ENCODE measurements at places on chromosomes 16 and 17.
A peak's percentile ranks its signal among the peaks of the same experiment; 100 is the strongest.

GRCh38 chr16:73713251-73713650 lies 583.4 kb upstream of the PSMD7 start:
- DNase-seq: no peak

- no peak for DNase-seq
Observed at GRCh38 chr17:61294286-61294685, 105.4 kb upstream of the TBX2 start.

GRCh38 chr17:17694169-17695081 lies 13.2 kb downstream of the RAI1 start:
- DNase-seq: peak; percentile 31

DNA sequence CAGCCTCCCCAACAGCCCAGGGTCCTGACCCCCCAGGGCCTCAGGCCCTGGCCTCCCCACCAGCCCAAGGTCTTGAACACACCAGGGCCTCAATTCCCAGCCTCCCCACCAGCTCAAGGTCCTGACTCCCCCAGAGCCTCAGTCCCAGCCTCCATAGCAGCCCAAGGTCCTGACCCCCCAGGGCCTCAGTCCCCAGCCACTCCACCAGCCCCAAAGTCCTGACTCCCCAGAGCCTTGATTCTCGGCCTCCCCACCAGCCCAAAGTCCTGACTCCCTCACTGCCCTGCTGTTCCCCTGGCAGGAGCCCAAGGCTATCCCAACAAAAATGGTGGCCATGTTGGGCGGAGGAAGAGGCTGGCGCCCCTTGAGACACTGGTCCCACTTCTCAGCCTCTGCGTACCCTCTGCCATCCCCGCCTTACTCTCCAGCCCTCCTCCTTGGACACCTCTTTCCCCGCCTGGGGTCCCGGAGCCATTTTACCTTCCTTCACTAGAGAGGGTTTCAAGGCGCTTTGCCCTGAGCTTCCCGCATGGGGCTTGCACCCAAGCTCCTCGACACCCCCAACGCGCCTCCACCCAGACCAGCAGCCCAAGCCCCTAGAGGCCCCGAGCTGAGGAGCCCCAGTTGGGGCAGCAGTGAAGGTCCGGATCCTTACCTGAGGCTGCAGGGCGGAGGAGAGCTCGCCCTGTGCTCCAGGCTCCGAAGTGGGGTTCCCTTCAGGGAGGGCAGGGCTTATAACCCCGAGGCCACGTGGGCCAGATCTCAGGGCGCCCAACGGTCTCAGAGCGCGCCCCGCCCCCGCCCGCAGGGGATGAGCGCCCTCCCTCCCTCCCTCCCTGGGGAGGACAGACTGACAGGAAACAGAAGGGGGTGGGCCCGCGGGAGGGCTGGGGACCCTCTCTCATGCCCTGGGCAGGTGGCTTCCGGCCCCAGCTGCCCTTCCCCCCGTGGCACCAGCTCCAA lies 3.5 kb upstream of the TSPOAP1 start:
- peak; percentile 81 for DNase-seq

- DNase-seq: no peak
Observed at GRCh38 chr17:50113624-50114320, 16.2 kb downstream of the SAMD14 start.

DNA sequence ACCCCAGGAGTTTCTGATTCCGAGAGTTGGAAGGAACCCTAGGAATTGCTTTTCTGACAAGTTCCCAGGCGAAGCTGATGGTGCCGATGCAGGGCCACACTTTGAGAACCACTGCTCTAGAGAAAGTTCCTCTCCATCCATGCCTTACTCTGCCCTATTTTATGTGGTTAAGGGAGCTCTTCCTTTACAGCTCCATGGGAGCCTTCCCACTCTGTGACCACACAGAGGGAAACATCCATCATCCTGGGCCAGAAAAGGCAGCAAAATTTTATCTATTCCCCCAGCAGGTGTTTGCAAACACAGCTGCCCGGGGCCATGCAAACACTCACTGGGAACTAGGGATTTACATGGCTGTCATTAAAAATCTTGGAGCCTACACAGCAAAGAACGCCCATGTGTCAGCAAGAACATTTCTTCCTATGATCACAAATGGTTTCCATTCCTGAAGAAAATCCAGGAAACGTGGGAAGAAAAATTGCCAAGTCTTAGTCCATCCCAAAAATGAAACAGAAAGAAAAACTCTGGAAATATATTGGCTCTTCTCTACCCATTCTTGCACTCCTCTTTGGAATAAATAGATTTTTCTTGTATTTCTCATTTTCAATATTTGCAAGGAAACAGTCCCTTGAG lies 252.7 kb downstream of the PMP22 start:
- no peak for DNase-seq

DNA sequence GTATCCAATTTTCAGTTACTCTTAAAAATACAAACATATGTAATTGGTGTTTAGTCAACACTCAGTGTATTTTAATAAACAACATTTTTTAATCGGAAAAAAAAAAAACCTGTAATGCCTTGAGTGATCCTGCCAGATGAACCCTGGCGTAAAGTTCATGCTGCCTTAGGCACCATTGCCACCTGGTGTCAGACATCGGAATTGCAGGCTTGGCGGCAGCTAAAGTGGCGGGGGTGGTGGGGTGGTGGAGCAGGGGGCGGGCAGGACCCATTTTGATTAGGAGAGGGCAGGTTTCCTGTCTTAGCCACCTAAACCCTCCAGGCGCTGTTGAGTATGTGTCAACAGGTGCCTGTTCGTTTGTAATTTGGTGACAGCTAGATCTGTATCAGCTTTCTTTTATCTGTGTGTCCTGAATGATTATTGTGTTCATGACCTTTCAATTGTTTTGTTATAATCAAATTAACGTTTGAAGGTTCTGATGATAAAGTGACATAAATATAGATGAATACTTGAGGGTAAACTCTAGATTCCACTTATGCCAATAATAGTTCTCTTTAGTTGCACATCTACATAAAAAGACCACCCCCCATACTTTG lies 588.7 kb downstream of the CDH13 start:
- no peak for DNase-seq

GRCh38 chr16:81940781-81941560 lies 70.3 kb downstream of the SDR42E1 start:
- no peak for DNase-seq

GRCh38 chr17:19911033-19911432 lies 43.3 kb upstream of the ULK2 start:
- DNase-seq: no peak

DNA sequence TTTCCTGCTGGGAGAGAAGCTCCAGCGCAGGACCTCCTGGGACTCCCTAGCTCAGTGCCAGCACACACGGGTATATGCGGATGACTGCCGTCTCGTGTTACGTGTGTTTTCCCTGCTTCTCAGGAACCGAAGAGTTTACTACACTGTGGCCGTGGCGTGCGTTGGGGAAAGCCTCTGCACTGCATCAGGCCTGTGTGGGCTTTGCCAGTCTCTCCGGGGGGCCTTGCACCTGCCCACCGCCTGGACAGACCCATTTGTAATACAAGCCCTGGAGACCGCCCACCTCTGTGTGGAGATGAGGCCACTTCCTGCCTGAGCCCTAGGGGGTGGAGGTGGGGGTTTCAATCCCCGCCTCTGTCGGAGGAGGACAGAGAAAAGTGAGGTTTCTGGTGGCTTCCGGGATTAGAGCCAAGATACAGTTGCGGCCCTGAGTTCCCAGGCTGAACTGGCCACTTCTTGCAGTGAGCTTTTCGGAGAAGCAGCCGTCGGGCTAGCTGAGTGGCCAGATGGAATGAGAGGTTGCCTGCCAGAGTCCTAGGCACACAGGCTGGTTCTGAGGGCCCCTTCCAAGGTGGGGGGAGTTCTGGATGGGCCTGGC lies 43.4 kb upstream of the GSE1 start:
- DNase-seq: no peak

GRCh38 chr17:42337442-42337841 lies 49.1 kb downstream of the STAT5A start:
- no peak for DNase-seq

- DNase-seq: no peak
Observed at GRCh38 chr17:50768346-50768761, 1.0 kb upstream of the ANKRD40CL start.

- no peak for DNase-seq
Observed at GRCh38 chr16:54048586-54049495, 237.7 kb downstream of the IRX3 start.

GRCh38 chr16:19859603-19860002 lies 25.0 kb downstream of the GPRC5B start:
- no peak for DNase-seq

DNA sequence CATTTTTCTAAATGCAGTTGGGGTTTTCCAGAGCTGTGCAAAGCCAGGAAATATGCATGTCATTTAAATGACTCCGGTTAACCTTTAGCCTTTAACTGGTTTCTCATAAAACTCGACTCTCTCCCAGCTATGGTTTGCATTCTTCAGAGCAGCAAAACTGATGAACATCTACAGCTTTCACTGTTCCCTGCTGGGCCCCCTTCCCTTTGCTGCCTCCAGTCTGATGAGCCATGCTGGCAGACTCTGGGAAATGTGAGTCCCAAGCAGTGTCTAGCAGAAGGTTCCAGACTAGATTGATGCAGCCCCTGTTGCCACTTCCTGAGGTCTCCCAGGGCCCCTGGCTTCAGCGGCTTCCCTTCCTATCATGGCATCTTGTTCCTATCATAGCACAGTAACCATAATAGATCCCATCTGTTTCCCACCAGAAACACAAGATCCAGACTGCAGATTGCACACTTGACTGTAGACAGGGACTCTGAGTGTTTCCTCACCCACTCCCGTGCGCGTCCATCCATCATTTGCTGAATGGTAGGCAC lies 135.4 kb downstream of the CLEC16A start:
- no peak for DNase-seq

DNA sequence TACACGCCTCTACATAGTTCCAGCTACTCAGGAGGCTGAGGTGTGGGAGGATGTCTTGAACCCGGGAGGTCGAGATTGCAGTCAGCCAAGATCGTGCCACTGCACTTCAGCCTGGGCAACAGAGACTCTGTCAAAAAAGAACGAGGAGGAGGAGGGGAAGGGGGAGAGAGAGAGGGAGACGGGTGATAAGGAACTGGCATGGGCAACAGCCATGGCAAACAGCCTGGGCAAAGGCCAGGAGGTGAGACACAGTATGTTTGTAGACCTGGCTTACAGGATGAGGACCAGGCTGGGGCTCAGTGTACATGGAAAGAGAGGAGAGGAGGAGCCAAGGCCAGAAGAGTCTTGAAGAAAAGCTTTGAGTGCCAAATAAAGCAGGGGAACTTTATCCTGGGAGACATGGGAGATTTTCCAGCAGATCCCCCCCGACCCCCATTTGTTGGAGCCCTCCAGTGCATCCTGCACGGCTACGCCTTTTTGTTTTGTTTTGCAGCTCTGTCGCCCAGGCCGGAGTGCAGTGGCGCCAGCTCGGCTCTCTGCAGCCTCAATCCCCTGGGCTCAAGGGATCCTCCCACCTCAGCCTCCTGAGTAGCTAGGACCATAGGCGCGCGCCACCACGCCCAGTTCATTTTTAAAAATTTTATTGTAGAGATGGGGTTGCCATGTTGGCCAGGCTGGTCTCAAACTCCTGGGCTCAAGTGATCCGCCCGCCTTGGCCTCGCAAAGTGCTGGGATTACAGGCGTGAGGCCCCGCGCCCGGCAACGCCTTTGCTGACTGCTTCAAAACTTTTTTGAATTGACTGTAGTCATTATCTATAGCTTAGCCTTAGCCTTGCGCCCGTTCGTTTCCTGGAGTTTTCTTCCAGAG lies 1.3 kb upstream of the ALKBH5 start:
- DNase-seq: no peak

GRCh38 chr17:56681561-56682266 lies 88.2 kb downstream of the NOG start:
- DNase-seq: no peak

- DNase-seq: no peak
Observed at GRCh38 chr17:50631908-50632571, 2.6 kb upstream of the ABCC3 start.

- peak; percentile 34 for DNase-seq
Observed at GRCh38 chr16:50313596-50314478, 47.5 kb downstream of the ADCY7 start.

- DNase-seq: no peak
Observed at GRCh38 chr16:84373907-84374489, 5.7 kb downstream of the ATP2C2 start.
